Activated T-helper 1 cell treated with Interleukin-2 at 50 U/mL for 16 hours (primary cell): ENCODE measurements at places on chromosomes 7 and 10.

DNA sequence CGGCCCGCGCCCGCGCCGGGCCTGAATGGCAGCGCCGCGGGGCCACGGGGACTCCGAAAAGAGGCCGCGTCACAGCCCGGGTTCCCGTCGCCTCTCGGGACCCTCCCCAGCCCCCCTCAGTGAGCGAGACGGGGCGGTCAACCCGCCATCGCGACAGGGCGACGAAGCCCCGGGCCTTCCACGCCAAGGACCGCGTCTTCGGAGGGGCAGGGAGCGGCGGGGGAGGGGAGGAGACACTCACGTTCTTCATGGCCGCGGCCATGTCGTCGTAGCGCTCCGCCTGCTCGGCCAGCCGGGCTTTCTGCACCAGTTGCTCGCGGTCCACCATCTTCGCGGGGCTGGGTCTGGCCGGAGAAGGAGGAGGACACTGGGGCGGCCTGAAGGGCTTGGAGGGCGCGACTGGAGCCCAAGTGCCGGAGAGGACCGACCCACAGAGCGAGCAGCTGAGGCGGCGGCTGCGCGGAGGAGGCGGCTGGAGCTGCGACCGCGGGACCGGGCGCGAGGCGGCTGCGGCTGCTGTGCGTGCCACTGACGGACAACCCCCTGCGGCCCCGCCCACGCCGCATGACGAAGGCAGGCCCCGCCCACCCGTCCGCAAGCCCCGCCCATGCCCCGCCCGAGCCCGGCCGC, at the start of gene YWHAG:
YWHAG (minus strand) TSS at position 511 of the 630 bp plus-strand sequence; CDS start at position 328, 183 bp downstream.
- peak; percentile 84 for DNase-seq

DNA sequence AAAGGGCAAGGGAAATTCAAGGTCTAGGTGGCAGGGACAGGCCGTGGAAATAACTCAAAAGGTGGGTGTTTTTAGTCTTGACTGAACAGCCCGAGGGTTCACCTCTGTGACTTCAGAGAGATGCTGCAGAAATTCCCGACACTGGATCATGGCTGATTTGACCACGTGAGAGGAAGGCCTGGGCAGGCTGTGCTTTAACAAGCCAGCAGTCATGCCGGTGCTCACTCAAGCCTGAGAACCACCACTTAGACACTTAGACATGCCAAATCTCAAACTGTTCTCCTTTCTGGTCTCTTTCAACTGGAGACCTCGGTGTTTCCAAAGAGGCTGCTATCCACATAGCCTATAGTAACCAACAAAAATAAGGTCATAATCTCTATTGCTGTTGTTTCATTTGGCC, 15.4 kb downstream of the TECTB start:
- no peak for DNase-seq

DNA sequence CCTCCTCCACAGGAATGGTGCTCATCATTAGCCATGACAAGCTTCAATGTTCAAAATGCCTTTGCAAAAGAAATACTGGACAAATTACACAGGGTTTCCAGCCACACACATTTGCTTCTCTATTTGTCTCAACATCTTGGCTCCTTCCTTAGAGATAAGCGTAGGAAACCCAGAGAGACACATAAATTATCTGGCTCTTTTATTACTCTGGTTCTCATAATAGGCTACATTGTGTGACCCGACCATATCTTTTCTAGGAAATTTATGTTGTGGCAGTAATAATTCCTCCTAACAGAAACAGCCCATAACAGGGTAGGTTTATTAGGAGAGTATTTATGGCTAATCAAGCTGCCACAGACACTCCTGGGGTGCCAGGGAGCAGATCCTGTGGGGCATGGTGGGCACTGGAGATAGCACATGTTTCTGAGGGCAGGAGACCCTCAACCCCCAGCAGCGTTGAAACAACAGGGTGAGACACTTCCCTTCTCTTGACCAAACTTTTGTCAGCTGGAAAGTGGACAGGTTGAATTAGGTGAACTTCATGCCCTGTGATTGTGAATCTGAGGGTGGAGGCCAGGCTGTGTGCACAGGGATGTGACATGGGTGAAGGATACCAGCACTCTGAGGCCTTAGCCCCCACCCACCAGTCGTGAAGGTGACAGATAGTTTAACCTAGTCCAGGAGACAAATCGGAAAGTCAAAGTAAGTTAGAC, 295.9 kb upstream of the ZNF32 start:
- DNase-seq: no peak

- no peak for DNase-seq
Measured at GRCh38 chr10:52883996-52884871, 111.7 kb upstream of the MBL2 start.

DNA sequence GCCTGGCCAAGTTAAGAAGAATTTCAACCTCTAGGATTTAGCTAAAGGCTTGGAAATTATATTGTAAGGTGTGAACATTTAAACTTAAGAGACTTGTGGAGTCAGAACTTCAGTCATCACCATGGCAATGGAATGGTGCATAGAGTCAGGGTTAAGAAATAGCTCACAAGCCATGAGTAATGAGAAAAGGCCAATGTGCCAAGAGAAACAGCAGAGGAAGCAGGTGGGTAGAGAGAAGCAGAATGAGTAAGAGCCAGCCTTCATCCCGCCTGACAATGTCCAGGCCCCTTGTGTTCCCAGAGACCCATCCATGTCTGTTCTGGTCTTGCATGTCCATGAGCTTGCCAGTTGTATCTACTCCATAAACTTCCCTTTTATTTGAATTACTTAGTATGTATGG, 62.6 kb upstream of the TBX20 start:
- DNase-seq: no peak

GRCh38 chr7:42877862-42878261, 34.0 kb downstream of the C7orf25 start:
- DNase-seq: no peak

DNA sequence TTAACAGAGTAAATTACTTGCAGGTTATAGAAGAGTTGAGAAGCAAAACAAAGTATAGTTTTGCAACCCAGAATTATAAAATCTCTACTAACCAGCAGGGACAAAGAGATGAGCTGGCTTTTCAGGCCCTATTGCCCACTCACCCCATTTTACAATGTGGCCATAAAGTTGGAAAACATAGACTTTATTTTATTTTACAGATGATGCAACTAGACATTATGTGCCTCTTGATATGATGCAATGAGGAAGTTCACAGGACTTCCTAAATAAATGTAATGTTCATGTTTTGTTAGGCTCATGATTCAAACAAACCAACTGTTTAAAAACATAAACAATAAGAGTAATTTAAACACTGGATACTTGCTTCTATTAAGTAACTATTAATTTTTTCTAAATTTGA, 141.1 kb upstream of the WNT16 start:
- DNase-seq: no peak

- DNase-seq: no peak
Measured at GRCh38 chr10:47114680-47115186, 185.3 kb upstream of the GDF10 start.

GRCh38 chr7:115043605-115044004, 121.7 kb downstream of the MDFIC start:
- DNase-seq: no peak

GRCh38 chr10:26215935-26216584, 514 bp upstream of the GAD2 start:
- no peak for DNase-seq

- DNase-seq: no peak
Measured at GRCh38 chr7:152336754-152337368, 98.9 kb downstream of the KMT2C start.

- DNase-seq: no peak
Measured at GRCh38 chr7:116801092-116801710, 61.2 kb upstream of the CAPZA2 start.

DNA sequence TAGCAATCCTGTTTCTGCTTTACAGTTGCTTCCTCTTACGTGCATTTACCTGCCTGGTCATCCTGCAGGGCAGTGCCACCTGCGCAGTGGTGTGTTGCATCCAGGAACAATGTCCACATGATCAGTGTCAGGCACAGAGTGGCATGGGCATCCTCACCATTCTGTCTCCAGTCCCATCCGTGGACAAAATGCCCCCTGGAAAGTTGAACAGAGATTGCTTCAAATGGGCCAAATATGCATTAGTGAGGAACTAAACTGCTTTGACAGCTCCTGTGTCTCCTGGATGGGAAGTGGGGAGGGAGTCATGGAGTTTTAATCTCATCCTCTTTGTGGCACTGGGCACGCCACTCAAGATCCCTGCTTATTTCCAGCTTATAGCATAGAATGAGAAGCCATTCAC, 151.8 kb downstream of the DPP6 start:
- no peak for DNase-seq

- no peak for DNase-seq
Measured at GRCh38 chr10:131748831-131749766, 151.7 kb upstream of the PPP2R2D start.

DNA sequence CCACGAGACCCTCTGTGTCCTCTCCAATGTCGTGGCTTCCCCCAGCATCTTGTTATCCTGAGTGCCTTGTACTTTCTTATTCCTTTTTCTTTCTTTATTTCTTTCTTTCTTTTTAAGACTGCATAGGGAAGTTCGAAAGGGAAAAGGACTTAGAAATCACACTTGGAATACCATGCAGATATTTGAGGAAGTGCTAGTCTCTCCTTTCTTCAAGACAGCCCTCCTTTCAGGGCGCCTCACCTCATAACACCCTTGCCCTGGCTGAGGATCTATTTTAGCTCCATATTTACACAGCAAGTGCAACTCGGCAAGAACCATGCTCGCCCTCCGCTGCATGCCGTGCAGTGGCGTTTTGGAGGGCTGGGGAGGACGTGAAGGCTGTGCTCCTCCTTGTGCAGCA, 232.3 kb upstream of the GLI3 start:
- no peak for DNase-seq

GRCh38 chr10:47378183-47378510, 5.9 kb downstream of the ZNF488 start:
- no peak for DNase-seq

DNA sequence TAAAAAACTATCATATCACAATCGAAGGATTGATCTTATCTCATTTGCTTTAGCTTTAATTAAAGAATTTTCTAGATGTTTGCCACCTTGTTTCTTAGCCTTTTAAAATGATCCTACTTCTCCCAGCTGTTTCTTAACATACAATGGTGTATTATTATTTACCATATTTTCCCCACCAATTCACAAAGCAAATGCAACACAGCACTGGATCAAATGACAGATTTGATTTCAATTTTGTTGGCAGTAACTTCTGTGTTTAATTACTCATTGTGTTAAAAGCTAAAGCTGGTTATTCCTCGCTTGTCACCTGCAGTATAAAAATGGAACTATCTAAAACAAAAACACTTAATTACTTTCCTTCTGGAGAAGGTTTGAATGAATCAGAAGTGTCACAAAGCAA, 19.6 kb downstream of the SVIL start:
- DNase-seq: no peak

GRCh38 chr10:102545265-102545871, 41.6 kb downstream of the SUFU start:
- no peak for DNase-seq

- DNase-seq: no peak
Measured at GRCh38 chr7:92632791-92633190, 42.6 kb upstream of the FAM133B start.

GRCh38 chr7:69738396-69738951, 140.2 kb downstream of the AUTS2 start:
- DNase-seq: no peak

GRCh38 chr10:92747600-92747999, 57.8 kb downstream of the HHEX start:
- no peak for DNase-seq

DNA sequence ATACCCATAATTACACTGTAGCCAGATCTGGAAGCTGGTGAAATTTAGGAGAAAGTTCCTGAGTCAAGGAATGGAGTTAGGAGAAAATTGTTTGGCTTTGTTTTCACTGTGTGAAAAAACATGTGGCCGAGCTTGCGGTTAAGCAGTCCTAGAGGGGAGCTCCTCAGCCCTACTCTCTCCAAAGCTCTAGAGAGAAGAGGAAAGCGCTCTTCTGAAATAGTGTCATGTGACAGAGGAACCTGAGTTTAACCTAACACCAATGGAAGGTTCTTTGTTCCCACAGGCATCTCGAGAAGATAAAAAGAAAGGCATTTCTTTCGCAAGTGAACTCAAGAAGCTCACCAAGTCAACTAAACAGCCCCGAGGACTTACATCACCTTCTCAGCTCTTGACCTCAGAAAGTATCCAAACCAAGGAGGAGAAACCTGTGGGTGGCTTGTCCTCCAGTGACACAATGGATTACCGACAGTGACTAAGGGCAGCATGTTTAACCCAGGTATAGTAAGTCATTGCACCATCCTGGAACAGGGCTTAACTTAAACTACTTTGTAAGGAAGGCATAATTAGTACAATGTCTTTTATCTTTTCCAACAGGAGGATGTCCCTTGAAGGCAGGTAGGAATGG, 38.0 kb downstream of the NOC3L start:
- no peak for DNase-seq

GRCh38 chr7:97179454-97180104, 62.1 kb downstream of the SDHAF3 start:
- DNase-seq: peak; percentile 3

DNA sequence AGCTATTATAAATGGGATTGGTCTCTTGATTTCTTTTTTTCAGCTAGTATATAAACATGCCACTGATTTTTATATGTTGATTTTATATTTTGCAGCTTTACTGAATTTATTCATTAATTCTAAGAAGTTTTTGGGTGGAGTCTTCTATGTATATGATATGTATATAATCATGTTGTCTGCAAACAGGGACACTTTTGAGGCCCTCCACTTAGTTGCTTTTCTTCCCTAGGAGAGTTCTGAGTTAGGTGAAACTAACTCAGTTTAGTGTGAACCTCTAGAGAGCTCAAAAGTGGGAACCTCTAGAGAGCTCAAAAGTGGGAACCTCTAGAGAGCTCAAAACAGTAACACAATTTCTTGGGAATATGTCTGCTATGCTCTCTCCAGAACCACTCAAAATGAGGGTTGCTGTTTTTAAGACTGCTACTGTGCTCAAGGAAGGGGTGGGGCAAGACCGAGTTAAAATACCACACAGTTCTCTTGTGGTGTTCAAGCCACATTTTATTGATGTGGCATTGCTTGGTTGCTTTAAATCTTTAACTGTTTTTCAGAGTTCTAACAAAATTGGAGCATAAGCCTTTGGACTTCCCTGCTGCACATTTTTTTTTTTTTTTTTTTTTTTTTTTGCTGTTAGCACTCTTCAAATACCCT, 13.2 kb downstream of the CCDC7 start:
- DNase-seq: peak; percentile 17

- DNase-seq: peak; percentile 26
Measured at GRCh38 chr10:3950676-3951275, 165.8 kb upstream of the KLF6 start.

GRCh38 chr7:26880852-26881251, 16.5 kb upstream of the SKAP2 start:
- no peak for DNase-seq

DNA sequence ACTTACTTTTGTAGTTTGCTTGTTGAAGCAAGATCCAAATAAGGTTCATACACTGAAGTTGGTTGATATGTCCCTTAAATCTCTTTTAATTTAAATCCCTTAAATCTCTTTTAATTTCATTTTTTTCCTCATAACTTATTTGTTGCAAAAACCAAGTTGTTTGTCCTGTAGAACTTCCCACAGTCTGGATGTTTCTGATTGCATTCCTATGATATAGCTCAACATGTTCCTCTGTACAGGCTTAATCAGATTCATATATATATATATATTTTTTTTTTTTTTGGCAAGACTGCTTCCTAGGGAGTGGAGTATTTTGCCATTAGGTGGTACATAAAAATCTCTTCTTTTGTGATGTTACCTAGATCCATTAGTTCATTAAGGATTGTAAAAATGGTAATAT, 174.9 kb upstream of the MKLN1 start:
- no peak for DNase-seq
